ENCODE measurements at places on chromosomes 6 and 20. TPM values are rescaled to one million over a fixed set of nuclear protein-coding genes. Genes with fewer than 3 reads are reported as not detected.

- DNase-seq = no peak
Measured at GRCh38 chr6:163113358-163113962, 301.1 kb upstream of the QKI start.

PMEPA1 gene
- 47.1 TPM for total RNA-seq

GPX5 gene
- not detected for total RNA-seq

- no peak for DNase-seq
Measured at GRCh38 chr6:67667637-67668422, 967.3 kb upstream of the ADGRB3 start.

DNA sequence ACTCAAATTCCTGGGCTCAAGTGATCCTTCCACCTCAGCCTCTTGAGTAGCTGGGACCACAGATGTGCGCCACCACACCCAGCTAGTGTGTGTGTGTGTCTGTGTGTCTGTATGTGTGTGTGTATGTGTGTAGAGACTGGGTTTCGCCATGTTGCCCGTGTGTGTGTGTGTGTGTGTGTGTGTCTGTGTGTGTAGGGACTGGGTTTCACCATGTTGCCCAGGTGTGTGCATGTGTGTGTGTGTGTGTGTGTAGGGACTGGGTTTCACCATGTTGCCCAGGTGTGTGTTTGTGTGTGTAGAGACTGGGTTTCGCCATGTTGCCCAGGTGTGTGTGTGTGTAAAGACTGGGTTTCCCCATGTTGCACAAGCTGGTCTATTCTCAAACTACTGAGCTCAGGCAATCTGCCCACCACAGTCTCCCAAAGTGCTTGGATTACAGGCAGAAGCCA, 28.3 kb downstream of the CDK5RAP1 start:
- DNase-seq = no peak

DNA sequence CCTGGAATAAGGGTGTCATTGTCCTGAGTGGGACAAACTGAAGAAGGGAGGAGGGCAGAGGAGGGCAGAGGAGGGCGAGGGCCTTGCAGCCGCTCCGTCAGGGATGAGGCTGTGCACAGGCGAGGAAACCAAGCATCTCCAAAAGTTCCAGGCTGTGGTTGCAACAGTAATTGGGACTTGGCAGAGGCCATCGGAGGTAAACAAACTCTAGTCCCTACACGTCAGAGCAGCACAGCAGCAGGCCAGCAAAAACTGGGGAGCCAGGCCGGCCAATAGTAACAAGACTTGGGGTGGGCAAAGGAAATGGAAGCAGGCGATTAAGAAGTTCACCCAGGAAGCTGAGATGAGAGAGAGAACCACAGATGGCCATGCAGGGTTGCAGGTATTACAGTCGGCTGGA, 142.8 kb downstream of the SMOC2 start:
- no peak for DNase-seq

DNA sequence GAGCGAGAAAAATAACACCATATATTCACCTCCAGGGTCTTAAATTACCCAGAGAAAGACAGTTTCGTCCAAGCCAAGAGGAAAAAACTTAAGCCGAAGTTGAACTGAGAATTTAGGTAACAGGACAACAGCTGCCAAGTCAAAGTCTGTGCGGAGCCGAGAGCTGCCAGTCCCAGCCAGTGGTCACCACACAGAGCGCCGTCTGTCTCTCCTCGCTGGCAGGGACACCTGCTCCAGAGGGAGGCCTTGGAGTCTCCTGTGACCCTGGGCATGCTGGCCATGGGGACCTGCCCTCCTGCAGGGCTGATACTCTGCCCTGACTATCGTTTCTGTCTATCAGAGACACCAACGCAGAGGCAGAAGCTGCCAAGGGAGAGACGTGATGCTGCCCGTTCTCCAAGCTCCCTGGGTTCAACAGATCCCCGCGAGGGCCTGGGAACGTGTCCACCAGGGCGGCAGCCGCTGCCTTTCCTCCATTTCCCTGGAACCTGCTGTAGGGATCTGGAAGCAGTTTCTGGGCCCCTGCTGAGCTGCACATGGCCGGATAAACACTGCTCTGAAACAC, 341.3 kb downstream of the SMOC2 start:
- no peak for DNase-seq

DNA sequence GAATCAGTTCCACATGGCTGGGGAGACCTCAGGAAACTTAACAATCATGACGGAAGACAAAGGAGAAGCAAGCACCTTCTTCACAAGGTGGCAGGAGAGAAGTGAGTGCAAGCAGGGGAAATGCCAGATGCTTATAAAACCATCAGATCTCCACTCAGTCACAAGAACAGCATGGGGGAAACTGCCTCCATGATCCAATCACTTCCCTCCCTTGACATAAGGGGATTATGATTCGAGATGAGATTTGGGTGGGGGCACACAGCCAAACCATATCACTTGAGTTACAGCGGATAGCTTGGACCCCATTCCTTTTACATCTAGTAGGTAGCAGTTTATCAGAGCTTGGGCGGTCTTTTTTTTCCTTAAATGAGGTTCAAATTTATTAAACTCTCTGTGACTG, 19.1 kb downstream of the AFDN start:
- DNase-seq = no peak

- DNase-seq = no peak
Measured at GRCh38 chr20:13775867-13776266, 8.9 kb downstream of the ESF1 start.

- DNase-seq = peak; percentile 73
Measured at GRCh38 chr6:161418463-161418945, 144.6 kb upstream of the AGPAT4 start.
